Right atrium auricular region (tissue), 2 donors: ENCODE measurements at places on chromosomes 1 and 21.
A peak's percentile ranks its signal among the peaks of the same experiment; 100 is the strongest.

- no peak for DNase-seq
Observed at GRCh38 chr1:100794748-100795645, 75.5 kb downstream of the VCAM1 start.

DNA sequence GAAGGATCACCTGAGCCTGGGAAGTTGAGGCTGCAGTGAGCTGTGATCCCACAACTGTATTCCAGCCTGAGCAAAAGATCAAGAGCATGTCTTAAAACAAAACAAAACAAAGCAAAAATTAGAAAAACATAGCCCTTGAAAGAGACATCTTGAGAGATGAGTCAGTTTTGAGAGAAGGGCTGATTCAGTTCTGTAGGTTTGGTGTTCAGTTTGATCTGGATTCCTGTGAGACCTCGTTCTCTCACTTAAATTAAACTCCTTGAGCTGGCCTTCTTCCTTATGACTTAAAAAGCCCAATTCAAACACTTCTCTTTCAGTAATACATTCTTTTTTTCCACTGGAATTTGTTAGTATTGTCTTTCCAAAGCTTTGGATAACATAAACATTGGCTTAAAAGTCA, 164.2 kb downstream of the NRIP1 start:
- no peak for DNase-seq

GRCh38 chr1:235262539-235262938, 65.4 kb downstream of the ARID4B start:
- DNase-seq = no peak

DNA sequence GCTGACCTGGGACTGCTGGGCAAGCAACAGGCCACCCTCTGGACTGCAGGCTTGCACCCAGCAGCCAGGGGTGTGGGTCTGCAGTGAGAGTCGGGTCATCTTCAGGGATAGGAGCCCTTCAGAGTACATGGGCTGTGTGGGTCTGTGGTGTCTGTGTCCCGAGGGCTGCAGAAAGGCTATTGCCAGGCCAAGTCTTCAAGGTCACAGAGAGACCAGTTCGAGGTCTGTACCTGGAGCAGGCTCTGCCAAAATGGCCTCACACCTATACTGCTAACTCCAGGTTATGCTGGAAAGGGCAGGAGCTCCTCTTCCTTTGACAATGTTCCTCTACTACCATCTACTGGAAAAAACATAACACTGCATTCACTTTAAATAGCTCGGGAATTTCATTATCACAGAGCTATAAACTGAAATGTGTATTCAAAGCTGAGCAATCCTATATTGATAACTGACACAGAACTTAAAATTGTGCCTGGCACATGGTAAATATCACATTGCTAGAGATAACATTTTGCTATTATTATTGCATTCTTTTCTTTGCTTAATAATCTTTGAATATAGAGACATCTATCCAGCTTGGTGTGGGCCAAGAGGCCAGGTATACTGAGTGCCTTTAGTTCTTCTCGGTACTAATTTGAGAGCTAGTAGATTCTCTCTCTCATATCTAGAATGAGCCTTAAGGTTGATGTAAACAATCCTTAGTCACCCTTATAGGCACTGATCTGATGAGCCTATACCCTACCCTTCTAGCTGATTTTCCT, 6.9 kb upstream of the DNAH14 start:
- DNase-seq = no peak

GRCh38 chr1:212640223-212640878, 31.8 kb downstream of the ATF3 start:
- DNase-seq = no peak

DNA sequence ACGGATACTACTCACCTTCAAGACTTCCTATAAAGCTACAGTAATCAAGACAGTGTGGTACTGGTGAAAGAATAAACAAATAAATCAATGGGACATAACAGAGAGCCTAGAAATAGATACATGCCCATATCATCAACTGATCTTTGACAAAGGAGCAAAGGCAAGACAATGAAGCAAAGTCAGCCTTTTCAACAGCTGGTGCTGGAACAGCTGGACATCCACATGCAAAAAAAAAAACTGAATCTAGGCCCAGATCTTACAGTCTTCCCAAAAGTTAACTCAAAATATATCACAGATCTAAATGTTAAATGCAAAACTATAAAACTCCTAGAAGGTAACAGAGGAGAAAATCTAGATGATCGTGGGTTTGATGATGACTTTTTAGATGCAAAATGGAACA, 170.3 kb downstream of the MIS18A start:
- DNase-seq = no peak

- no peak for DNase-seq
Observed at GRCh38 chr1:9486466-9487140, 52.7 kb upstream of the SLC25A33 start.

GRCh38 chr1:157302199-157302497, 164.0 kb upstream of the ETV3 start:
- DNase-seq = no peak

DNA sequence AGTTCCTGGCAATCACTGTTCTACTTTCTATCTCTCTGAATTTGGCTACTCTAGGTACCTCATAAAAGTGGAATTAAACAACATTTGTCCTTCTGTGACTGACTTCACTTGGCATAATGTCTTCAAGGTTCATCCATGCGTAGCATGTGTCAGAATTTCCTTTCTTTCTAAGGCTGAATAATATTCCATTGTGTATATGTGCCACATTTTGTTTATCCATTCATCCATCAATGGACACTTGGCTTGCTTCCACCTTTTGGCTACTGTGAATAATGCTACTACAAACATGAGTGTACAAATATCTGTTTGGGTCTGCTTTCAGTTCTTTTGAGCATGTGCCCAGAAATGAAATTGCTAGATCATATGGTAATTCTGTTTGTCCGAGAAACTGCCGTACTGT, 14.7 kb downstream of the CACHD1 start:
- DNase-seq = no peak

GRCh38 chr1:53687426-53687825, 51.5 kb downstream of the GLIS1 start:
- DNase-seq = no peak

DNA sequence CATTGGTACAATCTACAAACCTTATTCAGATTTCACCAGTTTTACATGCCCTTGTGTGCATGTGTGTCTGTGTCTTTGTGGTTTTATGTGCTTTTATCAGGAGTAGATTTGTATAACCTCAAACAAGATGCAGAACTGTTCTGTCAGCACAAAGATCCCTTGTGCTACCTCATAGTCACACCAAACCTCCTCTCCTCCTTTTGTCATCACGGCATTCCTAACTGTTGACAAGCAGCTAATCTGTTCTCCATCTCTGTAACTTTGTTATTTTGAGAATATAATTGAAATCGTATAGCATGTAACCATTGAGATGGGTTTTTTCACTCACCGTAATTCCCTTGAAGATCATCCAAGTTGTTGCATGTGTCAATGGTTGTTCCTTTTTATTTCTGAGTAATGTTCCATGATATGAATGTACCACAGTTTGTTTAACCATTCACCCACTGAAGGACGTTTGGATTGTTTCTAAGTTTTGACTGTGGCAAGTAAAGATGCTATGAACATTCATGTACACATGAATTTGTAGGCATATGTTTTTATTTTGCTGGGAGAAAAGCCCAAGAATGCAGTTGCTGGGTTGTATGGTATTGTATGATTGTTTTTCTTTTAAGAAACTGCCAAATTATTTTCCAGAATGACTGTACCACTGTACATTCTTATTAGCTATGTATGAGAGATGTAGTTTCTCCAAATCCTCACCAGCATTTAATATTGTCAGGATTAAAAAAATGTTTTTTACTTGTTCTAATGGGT, 78.1 kb upstream of the B3GALT2 start:
- DNase-seq = no peak

DNA sequence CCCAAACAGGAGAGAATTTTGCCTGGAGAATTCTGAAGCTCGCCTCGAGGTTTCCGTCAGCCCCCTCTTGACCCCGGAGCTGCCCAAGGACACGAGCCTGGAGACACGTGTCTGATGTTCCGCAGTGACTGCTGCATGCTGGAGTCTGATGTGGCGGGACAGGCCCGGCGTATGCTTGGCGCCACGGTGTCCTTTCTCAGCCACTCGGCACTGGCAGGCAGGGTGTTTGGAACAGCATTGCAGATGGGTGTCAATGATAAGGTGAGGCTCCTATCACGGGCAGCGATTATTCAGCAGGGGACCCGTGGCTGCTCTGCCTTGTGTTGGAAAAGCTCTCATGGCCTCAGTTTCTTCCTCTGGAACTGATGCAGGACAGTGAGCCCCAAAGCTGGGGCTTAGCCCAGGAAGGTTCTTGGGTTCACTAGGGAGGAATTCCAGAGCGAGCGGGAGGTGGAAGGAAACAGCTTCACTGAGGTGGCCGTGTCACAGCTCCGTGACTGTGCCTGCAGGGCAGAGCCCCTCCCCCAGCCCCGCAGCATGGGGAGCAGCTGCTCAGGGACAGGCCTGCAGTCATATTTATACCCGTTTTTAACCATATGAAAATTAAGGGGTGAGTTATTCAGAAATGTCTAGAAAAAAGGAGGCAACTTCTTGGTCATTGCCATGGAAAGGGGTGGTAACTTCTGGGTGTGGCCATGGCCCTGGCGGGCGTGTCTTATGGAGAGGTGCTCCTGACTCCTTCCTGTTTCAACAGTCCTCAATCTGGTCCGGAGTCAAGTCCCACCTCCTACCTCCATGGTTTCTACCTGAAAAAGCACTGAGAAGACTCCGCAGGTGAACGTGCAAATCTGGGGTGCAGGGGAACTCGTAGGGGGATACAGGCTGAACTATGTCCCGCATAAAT, 123.4 kb downstream of the SIK1 start:
- DNase-seq = no peak

GRCh38 chr1:154479764-154480421, 22.1 kb upstream of the TDRD10 start:
- DNase-seq = peak; percentile 80

DNA sequence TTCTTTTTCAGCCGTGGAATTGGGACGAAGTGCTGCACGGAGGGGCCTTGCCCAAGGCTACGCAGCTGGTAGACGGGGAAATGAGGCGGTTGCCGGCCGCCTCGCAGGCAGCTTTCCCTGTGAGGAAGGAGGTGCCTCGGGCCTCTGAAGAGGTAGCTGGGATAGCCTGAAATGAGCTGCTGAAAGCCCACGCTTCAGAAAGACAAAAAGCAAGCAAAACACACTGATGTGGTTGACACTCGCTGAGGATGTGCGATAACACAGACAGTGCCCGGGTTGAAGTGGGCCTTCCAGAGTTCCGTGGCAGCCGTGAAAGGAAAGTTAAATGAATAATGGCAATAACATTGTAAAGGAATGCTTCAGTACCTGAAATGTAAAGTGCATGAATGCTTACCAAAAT, 47.2 kb downstream of the S1PR1 start:
- peak; percentile 26 for DNase-seq

DNA sequence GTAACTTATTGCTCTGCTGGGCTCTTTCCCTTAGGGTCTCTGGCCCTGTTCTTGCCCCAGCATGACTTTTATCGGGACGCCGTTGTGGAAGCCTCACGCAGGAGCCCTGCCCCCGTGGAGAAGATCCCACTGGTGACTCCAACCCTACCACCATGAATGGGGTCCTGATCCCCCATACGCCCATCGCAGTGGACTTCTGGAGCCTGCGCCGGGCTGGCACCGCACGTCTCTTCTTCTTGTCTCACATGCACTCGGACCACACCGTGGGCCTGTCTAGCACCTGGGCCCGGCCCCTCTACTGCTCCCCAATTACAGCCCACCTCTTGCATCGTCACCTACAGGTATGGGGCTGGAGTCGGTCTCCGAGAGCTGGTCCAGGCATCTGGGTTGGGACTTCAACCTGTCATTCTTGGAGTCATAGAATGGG, 322 bp downstream of the DCLRE1B start:
- peak; percentile 60 for DNase-seq

DNA sequence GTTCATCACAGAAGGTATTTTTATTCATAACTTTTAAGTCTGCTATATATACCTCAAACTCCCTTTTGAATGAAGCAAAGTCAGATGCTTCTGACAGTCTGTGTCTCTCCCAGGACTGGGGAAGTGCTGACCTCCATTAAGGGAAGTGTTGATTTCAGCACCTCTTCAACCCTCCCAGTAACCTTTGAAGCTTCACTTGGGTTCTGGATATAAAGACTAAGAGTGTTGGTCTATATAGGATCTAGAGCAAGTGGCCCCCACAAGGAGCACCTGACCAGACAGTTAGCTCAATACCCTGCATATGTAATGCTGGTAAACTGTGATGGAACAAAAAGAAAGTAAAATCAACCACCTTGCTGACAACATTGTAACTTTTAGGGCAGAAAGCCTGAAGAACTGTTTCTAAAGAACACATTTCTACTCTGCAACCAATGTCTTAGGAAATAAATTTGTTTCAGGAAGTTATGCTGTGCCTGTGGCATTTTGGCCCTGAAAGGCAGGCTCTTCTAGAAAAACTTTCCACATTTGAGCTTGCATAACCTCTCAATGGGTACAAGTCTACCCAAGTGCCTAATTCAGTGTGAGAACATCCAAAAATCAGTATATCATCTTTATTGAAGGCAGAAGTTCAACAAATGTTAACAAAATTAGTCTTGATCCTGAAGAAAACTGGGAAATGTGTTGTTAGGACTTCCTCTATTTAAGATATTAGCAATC, 865 bp upstream of the PTPN22 start:
- DNase-seq = no peak

GRCh38 chr21:37915497-37915911, 753 bp downstream of the KCNJ6 start:
- no peak for DNase-seq

DNA sequence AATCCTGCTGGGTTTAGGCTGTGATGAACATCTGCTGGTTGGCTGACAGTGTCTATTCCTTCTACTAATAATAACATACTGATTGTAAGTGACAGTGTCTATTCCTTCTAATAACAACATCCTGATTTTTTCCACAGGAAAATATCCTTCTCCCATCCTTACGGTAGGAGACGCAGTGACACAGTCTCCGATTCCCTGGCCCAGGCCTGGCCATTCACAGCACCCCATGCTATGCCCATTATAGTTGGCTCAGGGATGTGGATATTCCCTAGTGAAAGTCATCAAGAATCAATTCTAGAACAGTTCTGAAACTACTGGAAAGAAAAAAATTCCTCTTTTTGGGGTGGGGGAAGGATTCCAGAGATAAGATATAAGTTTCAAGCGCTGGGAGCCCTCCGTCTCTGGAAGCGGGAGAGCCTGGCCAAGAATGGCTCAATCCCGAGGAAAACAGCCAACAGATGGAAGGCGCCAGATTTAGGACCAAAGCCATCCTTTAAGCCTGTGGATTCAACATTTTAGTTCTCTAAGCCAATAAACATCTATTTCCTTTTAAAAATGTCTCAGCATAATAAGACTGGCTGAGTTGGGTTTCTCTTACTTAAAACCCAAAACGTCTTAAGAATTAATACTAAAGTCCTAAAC, 88.6 kb downstream of the GPATCH2 start:
- DNase-seq = no peak
